ENCODE measurements at places on chromosomes 1 and 21. TPM values are rescaled to one million over a fixed set of nuclear protein-coding genes. Genes with fewer than 3 reads are reported as not detected.

CRYBG2 gene
- 3.8 TPM for total RNA-seq

POTED gene
- total RNA-seq, result not detected

TNFSF4 gene
- total RNA-seq, result 2.5 TPM

IFI44 gene
- 143 TPM for total RNA-seq

SLC9C2 gene
- total RNA-seq, result not detected

DAB1 gene
- total RNA-seq, result 0.15 TPM

DHRS3 gene
- 87.0 TPM for total RNA-seq

IGSF5 gene
- not detected for total RNA-seq

GBP1 gene
- 209 TPM for total RNA-seq

B3GALNT2 gene
- 9.1 TPM for total RNA-seq

DYNLT5 gene
- not detected for total RNA-seq

RHD gene
- total RNA-seq, result not detected

ELAPOR1 gene
- 5.7 TPM for total RNA-seq

OR2T29 gene
- not detected for total RNA-seq

CD52 gene
- total RNA-seq, result 1,323 TPM

VANGL2 gene
- not detected for total RNA-seq

LIPI gene
- not detected for total RNA-seq

KPRP gene
- not detected for total RNA-seq

F3 gene
- total RNA-seq, result not detected

IL23R gene
- 6.8 TPM for total RNA-seq

LCE3D gene
- not detected for total RNA-seq

CAPN9 gene
- not detected for total RNA-seq

C1QTNF12 gene
- total RNA-seq, result 1.5 TPM

OLFML3 gene
- 0.27 TPM for total RNA-seq

UBL4B gene
- total RNA-seq, result not detected

AMY2A gene
- total RNA-seq, result not detected

CCDC181 gene
- total RNA-seq, result not detected

PLA2G2D gene
- not detected for total RNA-seq

C1orf115 gene
- total RNA-seq, result 0.32 TPM

INTS3 gene
- total RNA-seq, result 60.6 TPM

DNAH14 gene
- 0.49 TPM for total RNA-seq

Measured in T-helper 1 cell treated with Interleukin-12 subunit alpha and Interleukin-12 subunit beta and Interleukin-4 antibody, amounts not matched to agents 30 ng/mL and 1 ng/mL, for 36 hours (primary cell).